ENCODE measurements at places on chromosomes 5 and 9.

DNA sequence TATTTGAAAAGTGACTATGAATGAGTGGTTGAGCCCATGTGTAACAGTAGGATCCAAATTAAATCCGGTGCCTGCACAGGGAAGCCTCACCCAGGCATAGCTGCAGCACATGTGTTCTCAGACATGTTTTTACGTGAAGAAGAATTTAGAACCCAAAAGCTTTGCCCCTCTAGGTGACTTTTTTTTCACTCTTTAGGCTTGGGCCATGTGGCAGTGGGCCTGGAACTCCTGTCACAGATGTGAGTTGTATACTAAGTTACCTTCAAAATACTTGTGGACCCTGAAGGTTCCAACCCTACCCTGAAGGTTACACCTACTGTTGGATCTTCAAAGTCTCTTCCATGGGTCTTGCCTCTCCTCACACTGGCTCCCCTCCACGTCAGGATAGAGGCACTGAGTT lies 146.6 kb downstream of the GAS1 start:
- DNase-seq = no peak

- no peak for DNase-seq
These were observed 1.0 kb upstream of the UBAP1 start for GRCh38 chr9:34177593-34178435.

DNA sequence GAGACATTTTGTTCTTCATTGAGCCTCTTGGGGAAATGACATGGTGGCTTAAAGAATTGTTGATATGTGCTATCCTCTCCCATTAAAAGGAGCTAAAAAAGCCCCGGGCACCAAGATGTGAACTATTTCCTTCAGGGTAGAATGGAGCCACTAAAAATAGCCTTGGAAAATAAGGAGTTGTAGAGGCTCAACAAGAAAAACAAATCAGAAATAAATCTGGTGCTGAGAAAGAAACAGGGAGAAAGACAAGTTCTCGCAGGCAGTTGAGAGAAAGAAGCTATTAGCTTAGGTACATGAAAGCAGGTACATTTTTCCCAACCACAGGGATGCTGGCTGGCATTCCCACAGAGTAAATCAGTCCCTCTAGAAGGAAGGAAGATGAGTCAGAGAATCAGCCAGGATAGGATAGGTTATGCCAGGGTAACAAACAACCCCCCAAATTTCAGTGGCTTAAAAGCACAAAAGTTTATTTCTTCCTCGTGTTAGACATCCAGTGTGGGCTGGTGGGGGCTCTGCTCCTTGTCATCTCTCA lies 134.6 kb upstream of the ADRA1B start:
- DNase-seq = no peak

- DNase-seq = no peak
These were observed 83.0 kb downstream of the ISL1 start for GRCh38 chr5:51466214-51466613.

DNA sequence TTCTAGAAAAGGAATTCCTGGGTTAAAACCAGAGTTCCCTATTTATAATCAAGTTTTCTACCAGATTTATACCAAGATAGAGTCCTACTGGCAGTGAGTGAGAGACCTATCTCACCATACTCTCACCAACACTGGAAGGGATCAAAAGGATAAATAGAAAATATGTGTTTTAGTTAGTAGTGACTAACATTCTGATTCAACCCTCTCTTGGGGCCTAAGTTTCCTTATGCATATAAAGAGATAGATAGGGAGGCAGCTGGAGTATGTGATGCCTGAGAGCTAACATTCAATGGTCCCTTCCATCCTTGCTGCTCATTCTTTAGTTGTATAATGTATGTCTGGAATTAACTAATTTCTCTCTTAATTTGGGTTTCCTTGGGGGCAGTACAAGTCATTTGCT lies 32.0 kb downstream of the CKMT2 start:
- DNase-seq = no peak

- DNase-seq = no peak
These were observed 126.9 kb upstream of the ANKRD55 start for GRCh38 chr5:56359809-56360685.

- no peak for DNase-seq
These were observed 15.0 kb downstream of the DCANP1 start for GRCh38 chr5:135432113-135432512.

DNA sequence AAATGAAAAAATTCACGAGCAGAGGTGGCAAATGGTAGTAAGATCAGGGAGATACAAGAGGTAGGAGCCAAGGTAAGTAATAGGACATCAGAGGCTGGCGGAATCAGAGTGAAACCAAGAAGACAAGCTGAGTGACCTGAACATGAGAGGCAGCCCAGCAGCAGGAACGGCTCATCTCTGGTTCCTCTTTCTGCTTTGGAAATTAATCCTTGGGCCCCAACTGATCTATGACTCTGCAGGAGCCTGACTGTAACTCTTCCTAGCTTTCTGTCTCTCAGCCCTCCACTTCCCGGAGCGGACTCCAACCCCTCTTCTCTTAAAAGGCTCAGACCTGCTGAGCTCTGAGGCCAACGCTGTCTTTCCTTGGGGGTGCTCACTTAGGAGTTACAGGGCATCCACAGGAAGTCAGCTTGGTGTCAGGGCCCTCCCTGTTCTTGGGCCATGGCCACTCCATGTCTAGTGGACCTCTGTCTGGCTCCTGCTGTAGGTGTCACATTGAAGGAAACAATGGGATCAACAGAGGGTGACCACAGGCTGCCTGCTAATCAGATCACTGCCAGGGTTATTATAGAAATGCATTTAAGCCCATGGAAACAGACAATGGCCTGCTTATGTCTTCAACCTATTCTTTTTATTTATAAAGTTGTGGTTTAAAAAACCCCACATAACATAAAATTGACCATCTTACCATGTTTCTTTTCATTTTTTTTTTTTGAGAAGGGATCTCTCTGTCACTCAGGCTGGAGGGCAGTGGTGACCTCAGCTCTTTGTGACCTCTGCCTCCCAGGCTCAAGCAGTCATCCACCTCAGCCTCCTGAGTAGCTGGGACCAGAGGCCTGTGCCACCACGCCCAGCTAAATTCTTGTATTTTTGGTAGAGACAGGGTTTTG lies 22.5 kb upstream of the SHB start:
- no peak for DNase-seq

DNA sequence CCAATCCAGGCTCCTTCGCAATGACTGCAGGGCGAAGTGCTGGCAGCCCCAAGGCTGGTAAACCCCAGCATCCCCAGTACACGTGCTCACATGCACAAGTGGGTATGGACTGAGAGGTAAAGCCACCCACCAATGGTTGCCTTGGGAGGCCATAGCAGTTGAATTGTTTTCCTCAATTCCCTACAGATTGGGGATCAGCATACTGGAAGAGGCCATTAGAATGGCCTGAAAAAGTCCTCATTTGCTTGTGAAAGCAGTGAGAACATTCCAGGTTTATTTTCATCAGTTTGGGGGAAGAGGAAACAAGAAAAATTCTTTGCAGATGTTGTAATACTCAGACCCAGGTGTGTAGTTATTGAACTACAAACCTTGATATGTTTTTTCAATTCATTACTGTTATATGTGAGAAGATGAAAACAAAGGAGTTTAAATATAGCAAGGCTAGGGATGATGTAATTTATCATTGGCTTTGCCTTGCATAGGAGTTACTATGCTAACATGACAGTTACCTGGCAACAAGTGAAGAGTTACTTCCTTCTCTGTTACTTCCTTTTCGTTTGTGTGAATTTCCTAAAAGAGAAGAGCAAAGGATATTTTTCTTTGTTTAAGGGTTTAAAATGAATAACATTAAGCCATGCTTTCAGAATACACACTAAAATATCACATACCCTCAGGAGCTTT lies 36.4 kb downstream of the MTMR12 start:
- DNase-seq = no peak

- peak; percentile 65 for DNase-seq
These were observed 17.6 kb upstream of the MARCHF6 start for GRCh38 chr5:10335711-10336470.

DNA sequence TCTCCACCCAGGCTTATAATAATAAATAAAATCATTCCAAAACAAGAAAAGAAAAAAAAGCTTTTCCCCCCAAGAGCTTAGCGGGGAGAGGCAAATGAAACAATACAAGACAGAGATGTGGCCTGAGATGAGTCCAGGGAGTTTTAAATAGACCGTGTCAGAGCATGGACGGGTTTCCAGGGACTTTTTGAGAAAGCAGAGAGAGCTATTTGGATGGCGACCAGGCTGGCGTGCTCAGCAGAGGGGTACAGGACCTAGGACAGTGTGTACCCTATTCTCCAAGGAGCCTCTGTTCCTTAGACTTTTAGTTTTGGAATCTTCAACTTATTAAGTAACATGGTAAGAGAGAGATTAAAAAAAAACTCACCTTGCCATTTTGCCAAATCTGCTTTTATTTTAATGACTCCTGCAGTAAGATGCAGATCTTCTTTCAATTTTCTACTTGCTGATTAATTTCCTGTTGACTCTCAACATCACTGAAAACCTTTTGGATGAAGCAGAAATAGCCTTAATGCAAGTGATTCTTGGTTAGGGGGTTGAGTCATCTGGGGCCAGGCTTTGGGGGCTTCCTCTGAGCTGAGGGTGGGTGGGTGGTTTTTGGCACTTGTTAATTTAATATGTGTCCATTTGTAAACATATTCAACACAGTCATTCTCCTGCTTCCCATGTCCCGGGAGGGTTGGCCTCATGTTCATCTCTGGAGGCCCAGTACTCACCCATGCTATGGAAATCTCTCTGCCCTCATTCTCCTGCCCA lies 49.6 kb upstream of the OSMR start:
- DNase-seq = peak; percentile 74

DNA sequence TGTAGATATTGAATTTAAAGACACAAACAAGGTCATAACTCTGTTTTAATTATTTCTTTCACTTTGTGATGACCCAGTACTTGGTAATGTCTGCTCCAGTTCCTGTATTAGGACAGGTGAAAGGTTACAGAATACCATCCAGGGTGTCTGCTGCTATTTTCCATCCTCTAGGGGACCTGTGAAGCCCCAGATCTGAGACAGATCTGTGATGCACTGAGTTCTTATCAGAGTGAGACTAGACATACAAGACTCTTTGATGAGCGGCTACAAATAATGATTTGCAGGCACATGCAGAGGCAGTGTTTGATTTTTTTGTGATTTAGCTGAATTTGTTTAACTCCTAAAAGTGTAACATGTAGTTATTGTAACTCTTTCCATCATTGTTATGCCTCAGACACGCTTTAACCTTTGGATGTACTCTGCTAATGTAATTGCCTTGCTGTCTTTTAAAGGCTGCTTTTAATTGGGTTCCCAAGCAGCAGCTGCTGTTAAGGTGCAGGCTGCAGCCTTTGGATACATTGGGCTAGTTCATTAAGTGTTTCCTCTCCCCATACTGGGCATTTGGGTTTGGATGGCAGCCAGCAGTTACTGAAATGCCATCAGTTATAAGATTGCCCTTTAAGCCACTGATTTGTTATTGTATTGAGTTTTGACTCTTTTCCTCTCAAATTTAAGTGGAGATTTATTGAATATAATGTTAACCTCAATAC lies 63.3 kb downstream of the RASGRF2 start:
- DNase-seq = no peak

DNA sequence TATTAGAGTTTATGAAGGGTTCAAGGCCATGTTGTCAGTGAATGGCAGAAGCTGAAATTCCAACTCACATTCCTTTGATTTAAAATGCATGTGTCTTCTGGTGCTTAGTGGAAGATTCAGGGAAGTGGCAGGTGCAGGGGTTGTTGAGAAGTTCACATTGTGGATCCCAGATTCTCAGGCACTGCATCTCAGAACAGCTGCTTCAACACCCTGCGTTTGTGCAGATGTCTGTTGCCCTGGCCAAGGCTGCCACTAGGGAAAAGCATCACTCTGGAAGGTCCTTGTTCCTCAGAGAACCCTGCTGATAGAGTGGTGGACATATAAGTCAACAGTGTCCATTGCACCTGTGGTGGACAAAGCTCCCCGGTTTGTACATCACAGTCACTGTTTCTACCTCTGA lies 162.7 kb downstream of the PAPPA start:
- no peak for DNase-seq

GRCh38 chr9:32991897-32992594 lies 9.4 kb downstream of the APTX start:
- DNase-seq = no peak

DNA sequence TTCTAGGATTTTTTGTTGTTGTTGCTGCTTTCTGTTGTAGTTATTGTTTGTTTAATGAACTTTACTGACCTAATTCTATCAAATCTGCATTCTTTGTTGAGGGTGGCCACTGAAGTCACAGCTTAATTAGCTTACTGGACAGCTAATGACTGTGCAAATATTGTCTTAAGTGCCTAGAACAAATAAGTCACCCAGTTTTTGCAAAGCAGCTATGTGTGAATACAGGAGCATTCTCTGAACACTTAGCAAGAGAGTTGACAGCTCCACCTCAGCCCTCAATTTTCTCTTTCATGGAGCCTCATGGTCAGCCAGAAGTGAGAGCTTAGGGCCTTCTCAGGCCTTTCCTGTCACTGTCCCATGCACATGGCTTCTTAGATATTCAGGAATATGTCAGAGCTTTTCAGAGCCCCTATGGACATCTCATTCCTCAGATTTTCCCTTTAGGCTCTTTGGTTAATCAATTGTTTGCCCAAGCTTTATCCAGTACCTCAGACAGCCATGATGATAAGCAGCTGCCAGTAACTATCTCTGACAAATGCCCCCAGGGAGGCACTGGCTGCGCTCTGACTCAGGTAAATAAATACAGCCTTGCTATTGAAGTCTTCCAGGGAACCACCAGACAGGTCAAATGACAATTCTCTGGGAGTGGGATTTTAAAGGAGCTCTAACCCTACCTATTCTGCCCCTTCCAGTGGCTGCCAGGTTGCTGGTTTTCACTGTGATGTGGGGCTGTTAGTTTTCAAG lies 241.4 kb upstream of the IL12B start:
- no peak for DNase-seq

- peak; percentile 28 for DNase-seq
These were observed 1.5 kb downstream of the FBN2 start for GRCh38 chr5:128536254-128537220.

DNA sequence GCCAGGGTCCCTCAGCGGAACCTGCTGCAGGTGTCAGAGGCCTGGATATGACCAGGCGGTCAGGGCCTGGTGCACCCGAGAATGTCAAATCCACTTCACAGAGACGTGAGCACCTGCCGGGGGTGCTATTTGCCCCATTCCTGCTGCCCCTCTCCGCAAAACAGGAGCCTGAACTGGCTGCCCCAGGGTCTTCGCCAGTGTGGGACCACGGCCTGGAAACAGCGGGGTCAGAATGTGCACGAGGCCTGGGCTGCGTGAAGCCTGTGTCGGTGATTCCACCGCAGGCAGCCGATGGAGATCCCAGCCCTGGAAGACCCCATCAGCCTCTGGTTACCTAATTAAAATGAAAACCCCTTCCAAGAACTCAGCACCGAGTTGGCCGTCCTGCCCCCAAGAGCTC lies 41.2 kb upstream of the TMEM250 start:
- DNase-seq = no peak

DNA sequence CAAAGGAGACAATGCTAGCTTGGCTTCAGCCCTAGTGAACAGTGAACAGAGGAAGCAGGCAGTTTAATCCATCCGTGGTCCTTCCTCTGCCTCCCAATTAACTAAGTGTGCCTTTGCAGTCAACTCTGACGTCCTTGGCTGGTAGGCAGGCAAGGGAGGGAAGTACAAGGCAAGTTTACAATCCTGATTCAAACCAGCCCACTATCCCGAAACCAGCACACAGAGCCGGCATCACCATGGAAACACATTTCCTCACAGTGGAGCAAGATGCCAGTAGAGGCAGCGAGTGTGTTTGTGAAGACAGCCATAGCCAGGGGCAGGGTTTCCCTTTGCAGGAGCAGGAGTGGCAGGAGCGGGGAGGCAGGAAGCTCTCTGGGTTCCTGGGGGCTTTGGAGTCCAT lies 73.9 kb downstream of the GOLPH3 start:
- no peak for DNase-seq

- peak; percentile 73 for DNase-seq
These were observed 21.6 kb downstream of the SH3GLB2 start for GRCh38 chr9:129006328-129007034.

GRCh38 chr9:89705651-89706050 lies 100.8 kb downstream of the GADD45G start:
- DNase-seq = no peak

Measured in left ventricle myocardium superior (tissue), 1 donor.